Thymus (tissue), 14 donors: ENCODE measurements at places on chromosomes 7 and 10. TPM values are rescaled to one million over a fixed set of nuclear protein-coding genes. Genes with fewer than 3 reads are reported as not detected.

ASB10 gene
- total RNA-seq = not detected

TMEM213 gene
- total RNA-seq = 0.05 TPM

OPN4 gene
- under 0.01 TPM for total RNA-seq

MET gene
- 1.4 TPM for total RNA-seq

FAM24B gene
- total RNA-seq = 3.8 TPM

MORN4 gene
- total RNA-seq = 2.0 TPM

NME8 gene
- 1.0 TPM for total RNA-seq

PNLIP gene
- 0.09 TPM for total RNA-seq

PTF1A gene
- total RNA-seq = not detected

DKK1 gene
- 0.24 TPM for total RNA-seq

SRRT gene
- total RNA-seq = 74.2 TPM

SPACDR gene
- total RNA-seq = 0.76 TPM

UBE3C gene
- 25.6 TPM for total RNA-seq

CDH23 gene
- total RNA-seq = 9.1 TPM

ANXA8L1 gene
- 8.6 TPM for total RNA-seq

FLNC gene
- total RNA-seq = 0.71 TPM

KIF11 gene
- total RNA-seq = 39.9 TPM

ASIC3 gene
- 0.14 TPM for total RNA-seq

CPA4 gene
- total RNA-seq = 0.99 TPM

FOXI2 gene
- 0.05 TPM for total RNA-seq

ACTR3C gene
- 6.2 TPM for total RNA-seq

DNAH11 gene
- 4.9 TPM for total RNA-seq

ARMC3 gene
- total RNA-seq = 0.09 TPM

CYP3A4 gene
- total RNA-seq = 11.0 TPM

SEMA3C gene
- total RNA-seq = 5.6 TPM
